Stimulated activated naive CD8-positive, alpha-beta T cell treated with anti-CD3 and anti-CD28 coated beads, Interleukin-15, Interleukin-2, amounts not matched to agents 100 U/mL and 50 U/mL, for 24 hours (primary cell): ENCODE measurements at places on chromosomes 7 and 10.
A peak's percentile ranks its signal among the peaks of the same experiment; 100 is the strongest.

DNA sequence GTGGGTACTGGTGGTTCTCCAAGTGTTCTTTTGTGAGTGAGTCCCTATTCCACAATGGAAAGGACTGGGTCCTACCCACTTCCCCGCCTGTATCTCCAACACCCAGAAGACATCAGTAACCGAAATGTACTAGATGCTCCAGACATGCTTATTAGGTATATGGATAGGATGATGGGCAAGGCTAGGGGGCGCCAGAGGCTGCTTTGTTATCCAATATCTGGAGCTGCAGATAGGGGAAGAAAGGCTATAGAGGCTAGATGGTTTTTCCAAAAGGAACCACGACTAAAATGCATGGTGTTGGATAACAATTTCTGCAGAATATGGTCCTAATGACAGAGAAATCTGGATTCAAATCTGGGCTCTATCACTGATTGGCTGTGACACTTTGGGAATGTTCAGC is 56.2 kb upstream of the TM9SF3 start:
- DNase-seq, result peak; percentile 82

GRCh38 chr7:26441611-26442277 is 150.1 kb downstream of the SNX10 start:
- DNase-seq, result no peak

DNA sequence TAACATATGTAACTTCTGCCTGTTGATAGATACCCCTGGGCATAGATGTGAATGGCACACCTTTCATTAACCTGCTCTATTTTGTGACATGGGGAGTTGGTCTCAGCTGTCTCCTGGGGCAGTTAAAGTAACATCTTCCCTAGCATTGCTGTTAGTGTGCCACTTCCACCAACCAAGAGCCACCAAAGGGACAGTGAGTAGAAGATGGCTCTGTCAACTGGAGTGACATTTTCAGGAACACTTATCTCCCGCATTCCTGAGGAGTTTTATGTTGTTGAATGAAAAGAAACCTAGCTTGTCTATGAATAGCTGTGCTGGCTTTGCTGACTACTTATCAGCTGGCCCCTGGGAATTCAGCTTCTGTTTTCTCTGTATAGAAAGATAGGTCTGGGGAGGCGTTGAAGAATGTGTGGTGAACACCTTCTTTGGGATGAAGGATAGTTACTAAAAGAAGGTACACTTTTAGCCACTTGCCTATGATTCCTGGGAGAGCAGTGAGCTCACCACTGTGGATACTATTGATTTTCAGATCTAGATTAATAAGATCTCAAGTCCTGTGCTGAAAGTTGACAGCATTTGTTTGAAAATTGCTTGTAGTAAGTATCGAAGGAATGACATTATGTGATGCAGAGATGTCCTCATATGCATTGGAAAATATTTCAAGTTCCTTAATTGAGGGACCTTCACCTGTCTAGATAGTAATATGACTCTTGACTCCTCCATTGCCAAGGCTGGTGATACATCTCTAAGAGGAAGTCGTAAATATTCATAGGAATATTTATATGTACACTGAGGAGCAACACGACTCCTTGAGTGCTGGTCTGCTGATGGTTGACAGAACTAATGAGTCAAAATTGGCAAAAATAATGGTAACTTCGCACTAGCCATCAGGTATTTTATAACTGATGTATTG is 7.6 kb downstream of the STARD3NL start:
- DNase-seq, result no peak

- DNase-seq, result no peak
Observed at GRCh38 chr7:157715071-157715937, 378.5 kb downstream of the DNAJB6 start.

GRCh38 chr7:137266764-137267163 is 76.8 kb downstream of the PTN start:
- DNase-seq, result no peak

- DNase-seq, result no peak
Observed at GRCh38 chr10:84524435-84524834, 196.0 kb downstream of the CCSER2 start.

GRCh38 chr7:47764746-47765145 is 182.8 kb upstream of the TNS3 start:
- no peak for DNase-seq

GRCh38 chr7:150737265-150738055 is at the start of gene GIMAP5:
Gene GIMAP5, plus strand, starts transcription at chr7:150737418. Its CDS starts 3,467 bp downstream, at chr7:150740885.
- peak; percentile 63 for DNase-seq

DNA sequence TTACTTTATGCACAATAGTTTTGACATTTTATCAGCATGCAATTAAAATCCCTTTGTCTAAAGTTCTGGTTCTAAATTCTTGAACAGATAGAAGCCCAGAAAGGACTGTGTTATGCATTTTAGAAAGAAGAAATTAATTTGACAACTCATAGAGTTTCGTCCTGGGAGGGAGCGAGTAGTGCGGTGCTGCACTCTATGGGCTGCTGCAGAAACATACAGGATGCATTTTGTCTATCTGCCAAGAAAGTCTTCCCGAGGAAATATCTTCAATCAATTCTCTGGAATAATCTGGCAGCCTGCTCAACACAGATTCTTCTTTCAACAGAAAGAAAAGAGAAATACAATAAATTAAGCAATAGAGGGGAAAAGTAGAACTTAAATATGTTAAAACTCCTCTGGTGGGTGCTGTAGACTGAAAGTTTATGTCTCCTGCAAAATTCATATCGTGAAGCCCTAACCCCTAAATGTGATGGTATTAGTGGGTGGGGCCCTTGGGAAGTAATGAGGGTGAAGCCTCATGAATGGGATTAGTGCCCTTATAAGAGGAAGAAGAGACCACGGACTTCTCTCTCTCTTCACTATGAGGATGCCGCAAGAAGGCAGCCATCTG is 39.0 kb upstream of the IFRD1 start:
- no peak for DNase-seq

- no peak for DNase-seq
Observed at GRCh38 chr7:47954231-47954911, 6.1 kb upstream of the PKD1L1 start.

GRCh38 chr10:90675621-90676020 is 182.2 kb downstream of the HTR7 start:
- no peak for DNase-seq

GRCh38 chr10:89644967-89645741 is at the start of gene PANK1:
Gene PANK1, minus strand, starts transcription at chr10:89645242. Its CDS starts 351 bp downstream, at chr10:89644891.
- DNase-seq, result peak; percentile 82

DNA sequence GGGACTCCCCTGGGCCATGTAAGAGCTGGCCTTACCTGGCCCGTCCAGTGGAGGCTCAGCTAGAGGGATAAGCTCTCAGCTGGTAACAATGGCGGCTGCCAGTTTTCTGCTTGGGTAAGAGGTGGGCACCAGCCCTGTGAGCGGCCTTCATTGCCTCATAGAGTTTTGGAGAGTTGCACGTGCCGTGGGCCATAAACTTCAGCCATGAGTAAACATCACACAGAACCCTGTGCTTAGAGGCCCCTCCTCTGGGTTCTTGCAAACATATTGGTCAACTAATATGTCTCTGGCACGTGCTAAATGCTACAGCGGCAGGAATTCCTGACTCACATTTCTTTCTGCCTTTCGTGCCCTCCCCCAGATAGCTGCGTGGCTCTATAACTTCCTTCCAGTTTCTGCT is 103.9 kb upstream of the LEP start:
- DNase-seq, result no peak

- no peak for DNase-seq
Observed at GRCh38 chr10:105973902-105974301, 1190.6 kb downstream of the SORCS1 start.

- peak; percentile 71 for DNase-seq
Observed at GRCh38 chr7:151756076-151756731, 120.7 kb downstream of the PRKAG2 start.

DNA sequence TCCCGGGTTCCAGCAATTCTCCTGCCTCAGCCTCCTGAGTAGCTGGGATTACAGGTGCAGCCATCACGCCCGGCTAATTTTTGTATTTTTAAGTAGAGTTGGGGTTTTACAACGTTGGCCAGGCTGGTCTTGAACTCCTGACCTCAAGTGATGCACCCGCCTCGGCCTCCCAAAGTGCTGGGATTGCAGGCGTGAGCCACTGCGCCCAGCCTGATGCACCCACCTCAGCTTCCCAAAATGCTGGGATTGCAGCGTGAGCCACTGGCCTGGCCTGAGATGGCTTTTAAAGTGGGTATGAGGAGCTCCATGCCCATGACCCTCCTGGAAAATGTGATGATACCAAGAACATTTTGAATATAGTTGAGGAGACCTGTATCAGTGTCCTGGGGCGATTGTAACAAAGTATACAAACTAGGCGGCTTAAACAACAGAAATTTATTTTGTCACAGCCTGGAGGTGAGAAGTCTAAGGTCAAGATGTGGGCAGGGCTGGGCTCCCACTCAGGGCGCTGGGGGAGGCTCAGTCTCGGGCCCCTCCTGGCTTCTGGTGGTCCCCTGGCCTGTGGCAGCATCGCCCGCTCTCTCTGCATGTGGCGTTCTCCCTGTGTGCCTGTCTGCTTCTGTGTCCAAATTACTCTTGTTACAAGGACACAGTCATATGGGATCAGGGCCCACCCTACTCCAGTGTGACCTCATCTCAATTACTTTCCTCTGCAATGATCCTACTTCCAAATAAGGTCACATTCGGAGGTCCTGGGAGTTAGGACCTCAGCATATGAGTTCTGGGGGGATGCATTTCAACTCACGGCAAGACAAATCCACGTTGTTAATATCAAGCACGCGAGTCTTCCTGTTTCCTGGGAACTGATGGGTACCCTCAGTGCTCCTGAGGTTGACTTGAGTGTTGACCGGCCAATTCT is 108.8 kb downstream of the ACTR3B start:
- no peak for DNase-seq

DNA sequence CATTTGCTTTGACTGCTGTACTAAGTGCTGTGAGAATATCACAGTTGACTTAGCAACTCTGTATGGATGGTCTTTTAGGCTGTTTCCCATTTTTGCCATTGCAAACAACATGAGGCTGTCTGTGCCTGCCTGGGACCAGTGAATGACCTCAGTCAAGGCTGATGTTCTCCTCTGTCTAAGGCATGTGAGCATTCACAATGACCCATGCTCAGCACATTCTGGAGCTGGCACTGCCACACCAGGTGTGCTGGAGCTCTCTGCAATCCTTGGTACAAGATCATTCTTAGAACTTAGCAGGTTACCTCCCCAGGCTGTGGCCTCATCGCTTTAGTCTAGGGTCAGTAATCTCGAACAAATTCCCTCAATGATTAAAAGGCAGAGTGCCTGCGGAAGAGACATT is 61.9 kb downstream of the SH3PXD2A start:
- no peak for DNase-seq

GRCh38 chr7:590731-591551 is 71.3 kb upstream of the PDGFA start:
- no peak for DNase-seq

DNA sequence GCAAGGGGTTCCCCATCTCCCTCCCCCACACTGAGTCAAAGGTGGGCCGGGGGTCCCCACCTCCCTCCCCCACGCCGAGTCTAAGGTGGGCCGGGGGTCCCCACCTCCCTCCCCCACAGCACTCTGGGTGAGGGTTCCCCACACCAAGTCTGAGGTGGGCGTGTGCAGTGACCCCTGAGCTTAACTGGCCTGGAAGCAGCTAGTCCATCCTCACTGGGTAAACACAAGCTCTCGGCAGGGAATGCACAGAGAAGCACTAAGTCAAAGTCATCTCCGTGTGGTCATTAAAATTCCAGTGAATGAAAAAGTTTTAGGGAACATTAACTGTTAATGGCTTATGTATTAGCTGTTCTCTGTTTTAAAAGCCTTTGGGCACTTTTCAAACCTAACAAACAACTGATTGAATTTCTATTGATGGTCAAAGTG is 43.7 kb upstream of the PRKAR1B start:
- no peak for DNase-seq

- no peak for DNase-seq
Observed at GRCh38 chr10:31618541-31619291, 299.7 kb downstream of the ZEB1 start.

- no peak for DNase-seq
Observed at GRCh38 chr10:104066945-104067344, 18.7 kb downstream of the COL17A1 start.

DNA sequence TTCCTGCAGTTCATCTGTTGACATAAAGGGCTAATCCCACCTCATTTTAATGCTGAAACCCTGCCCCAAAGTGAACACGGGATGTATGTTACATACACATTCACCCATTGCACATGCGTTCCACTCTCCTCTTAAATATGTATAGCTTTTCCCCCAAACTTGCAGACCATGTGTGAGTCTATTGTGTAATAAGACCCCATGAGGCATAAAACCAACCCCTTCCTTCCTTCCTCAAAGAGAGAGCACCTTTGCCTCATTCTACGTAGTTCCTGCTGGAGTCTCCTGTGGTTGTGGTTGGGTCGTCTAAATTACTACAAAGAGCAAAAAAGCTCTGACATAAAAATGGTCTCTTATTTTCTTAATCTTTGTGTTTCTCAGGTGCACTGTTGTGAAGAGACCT is 345.7 kb upstream of the KLF6 start:
- no peak for DNase-seq

DNA sequence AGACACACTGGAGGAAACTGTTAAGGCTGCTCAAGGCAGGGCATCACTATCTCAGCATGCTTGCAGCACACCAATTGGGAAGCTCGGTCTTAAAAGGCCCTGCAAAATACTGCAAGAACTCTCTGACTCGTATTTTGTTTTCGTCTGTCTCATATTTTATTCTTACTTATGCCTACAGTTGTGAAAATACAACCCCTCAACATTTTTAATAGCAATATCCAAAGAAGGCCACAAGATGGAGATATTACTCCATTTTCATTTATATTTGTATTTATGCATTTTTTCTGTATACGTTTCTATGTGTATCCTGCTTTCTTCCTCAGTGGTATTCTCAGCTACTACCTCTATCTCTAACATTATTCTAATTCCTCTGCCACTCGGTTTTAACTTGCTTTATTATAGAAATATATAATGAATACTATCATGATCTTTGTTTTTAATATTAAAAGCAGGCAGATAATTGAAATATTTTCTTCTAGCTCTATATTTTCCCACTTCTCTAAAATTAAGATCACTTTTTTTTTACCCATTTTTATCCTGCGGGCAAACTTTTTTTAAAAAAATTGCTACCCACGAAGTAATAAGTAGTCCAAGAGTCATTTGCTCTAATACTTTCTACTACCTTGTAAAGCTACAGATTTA is 10.0 kb downstream of the DNAJC1 start:
- no peak for DNase-seq

GRCh38 chr7:107130487-107131220 is 38.1 kb upstream of the HBP1 start:
- DNase-seq, result no peak

DNA sequence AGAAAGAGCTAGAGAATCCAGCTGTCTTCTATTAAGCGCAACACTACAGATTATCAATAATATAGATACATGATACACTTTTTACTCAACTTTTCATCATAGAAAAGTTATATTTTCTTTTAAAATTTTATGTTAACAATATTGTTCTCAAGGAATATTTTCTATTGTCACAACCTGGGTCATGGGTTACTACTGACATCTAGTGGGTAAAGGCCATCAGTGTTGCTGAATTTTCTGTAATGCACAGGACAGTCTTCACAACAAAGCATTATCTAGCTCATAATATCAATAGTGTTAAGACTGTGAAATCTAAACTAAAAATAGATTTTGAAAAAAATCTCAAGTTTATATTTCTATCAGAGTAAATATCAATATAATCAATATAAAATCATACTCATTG is 209.8 kb downstream of the ZNF33B start:
- DNase-seq, result no peak
